ENCODE measurements at places on chromosomes 3 and 15.

GRCh38 chr3:177510693-177511216 is 313.5 kb upstream of the TBL1XR1 start:
- DNase-seq = no peak

- DNase-seq = no peak
Observed at GRCh38 chr3:37068031-37068430, 74.7 kb downstream of the MLH1 start.

DNA sequence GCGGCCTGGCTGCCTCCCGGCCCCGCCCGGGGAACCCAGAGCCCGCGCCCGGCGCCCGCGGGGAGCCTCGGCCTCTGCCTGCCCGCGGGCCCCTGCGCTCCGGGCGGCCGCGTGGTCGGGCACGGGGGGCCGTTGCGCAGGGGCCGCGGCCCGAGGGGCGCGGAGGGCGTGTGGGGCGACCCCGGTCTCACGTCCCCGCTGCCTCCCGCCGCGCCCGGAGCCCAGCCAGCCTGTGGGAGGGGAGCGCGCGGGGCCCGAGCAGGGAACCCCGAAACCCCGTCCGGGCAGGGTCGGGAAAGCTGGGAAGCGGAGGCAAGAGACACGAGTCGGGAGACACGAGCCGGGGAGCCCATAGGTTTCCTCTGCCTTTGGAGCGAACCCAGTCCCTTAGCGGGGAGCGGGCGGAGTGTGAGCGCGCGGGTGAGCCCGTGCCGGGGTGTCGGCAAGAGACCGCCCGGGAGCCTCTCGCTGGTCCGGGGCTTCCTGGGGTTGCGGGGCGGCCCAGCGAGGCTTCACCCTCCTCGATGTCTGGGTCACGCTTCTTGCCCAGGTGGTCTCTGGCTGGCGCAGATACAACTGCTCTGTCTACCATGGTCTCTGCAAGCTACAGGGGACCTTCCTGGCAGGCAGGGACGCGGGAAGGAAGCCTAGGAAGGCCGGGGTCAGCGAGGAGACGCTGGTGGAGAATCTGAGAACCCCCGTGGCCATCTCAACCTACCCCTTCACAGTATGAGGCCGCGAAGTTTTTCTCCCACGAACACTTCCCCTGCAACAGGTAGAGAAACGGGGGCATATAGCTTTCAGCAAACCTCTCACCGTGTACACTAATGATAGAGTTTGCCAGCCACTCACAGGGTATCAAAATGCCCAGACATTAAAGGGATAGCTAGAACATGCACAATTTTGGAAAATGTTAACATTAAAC is 586 bp downstream of the LRRK1 start:
- peak; percentile 24 for DNase-seq

GRCh38 chr3:183871541-183871940 is 13.1 kb downstream of the PARL start:
- no peak for DNase-seq

- peak; percentile 97 for DNase-seq
Observed at GRCh38 chr15:62928242-62928999, 114.1 kb upstream of the TPM1 start.

DNA sequence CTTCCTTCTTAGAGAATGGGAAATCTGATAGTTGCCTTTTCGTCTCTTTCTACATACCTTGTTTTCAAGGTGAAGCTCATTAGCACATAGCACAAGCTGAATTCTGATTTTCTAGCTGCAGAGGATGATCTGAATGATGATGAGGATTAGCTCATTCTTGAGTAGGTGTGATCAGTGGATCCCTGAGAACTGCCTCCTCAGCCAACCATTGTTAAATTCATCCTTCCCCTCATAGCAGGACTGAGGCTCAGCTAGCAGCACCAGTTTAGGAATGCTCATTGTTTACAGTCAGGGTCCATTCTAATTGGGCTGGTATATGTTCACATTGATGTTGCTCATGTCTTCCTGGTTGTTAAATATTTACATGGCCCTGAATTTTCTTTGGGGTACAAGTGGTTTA is 299.9 kb upstream of the MME start:
- no peak for DNase-seq

GRCh38 chr3:53668872-53669271 is 174.5 kb downstream of the CACNA1D start:
- DNase-seq = peak; percentile 22

GRCh38 chr3:138081371-138082084 is 33.9 kb downstream of the DZIP1L start:
- peak; percentile 38 for DNase-seq

DNA sequence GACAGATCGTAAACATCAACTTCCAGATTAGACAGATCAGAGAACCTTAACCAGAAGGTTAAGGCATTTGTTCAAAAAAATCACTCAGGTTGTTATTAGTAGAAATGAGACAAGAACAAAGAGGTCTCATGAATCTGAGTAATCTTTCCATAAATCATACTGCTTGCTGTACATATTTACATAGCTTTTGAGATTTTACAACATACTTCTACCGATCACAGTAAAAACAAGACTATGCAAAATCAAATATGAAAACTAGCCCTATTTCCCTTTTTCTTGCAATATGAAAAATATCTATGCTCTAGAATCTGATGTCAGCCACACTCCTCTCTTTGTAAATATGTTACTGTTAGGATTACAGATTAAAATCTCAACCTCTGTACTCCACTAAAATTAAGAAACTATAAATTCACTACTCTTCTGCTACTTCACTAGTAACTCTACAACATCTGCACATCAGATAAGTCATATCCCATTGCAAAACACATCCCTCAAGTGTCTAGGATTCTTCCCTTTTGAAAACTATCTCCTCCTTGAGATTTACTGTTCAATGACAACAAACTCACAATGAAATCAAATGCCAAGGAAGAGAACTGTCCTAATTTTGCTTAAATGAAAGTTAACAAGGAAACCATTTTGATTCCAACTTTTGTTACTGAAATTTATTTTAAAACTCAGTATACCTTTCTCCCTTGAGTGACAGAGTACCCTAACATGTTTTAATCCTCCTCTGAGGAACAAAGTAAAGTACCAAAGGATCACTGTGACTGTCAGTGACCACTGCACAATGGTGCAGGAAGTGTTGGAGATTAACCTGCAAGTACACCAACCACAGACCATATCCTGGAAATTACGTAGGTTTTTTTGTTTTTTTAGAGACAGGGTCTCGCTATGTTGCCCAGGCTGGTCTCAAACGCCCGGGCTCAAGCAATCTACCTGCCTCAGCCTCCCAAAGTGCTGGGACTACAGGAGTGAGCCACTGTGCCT is 12.8 kb downstream of the DCUN1D1 start:
- DNase-seq = no peak

DNA sequence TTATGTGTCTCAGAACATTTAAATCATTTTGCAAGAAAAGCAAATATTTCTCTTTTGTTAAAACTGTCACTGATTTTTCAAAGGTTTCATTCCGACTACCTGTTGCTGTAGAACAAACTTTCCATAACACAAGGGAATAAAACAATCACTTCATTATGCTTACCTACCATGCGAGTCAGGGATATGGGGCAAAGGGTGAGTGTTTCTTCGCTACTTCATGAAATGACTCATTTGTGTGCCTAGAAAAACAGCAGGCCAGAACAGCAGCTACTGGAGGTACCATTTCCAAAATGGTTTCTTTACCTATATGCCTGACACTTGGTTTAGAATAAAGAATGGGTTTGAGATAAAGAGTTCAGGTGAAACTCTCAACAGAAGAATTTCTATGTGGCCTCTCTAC is 712.5 kb downstream of the PLOD2 start:
- no peak for DNase-seq

- peak; percentile 56 for DNase-seq
Observed at GRCh38 chr3:170636400-170636973, 50.6 kb upstream of the SLC7A14 start.

DNA sequence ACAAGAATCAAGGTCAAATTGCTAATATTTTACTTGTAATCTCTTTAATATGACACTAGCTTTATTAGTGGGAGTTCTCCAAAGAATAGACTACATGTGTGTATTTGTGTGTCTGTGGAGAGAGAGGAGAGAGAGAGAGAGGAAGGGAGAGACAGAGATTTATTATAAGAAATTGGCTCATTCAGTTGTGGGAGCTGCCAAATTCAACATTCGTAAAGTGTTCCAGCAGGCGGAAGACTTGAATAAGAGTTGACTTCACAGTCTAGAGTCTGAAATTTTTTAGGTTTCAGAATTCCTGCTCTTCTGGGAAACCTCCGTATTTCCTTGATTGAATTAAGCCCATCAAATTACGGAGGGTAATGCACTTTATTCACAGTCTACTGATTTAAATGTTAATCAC is 4.7 kb upstream of the CLDN1 start:
- peak; percentile 64 for DNase-seq

- DNase-seq = no peak
Observed at GRCh38 chr3:16366581-16366980, 101.6 kb downstream of the OXNAD1 start.

DNA sequence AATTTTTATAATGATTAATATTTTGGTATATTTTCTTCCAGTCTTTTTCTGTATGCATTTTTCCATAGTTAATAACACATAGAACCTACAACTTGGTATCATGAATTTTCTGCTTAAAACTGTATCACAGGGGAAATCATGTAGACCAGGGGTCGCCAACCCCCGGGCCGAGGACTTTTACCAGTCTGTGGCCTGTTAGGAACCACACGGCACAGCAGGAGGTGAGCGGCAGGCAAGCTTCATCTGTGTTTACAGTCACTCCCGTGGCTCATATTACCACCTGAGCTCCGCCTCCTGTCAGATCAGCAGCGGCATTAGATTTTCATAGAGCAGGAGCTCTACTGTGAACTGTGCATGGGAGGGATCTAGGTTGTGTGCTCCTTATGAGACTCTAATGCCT is 54.7 kb downstream of the RPL22L1 start:
- no peak for DNase-seq

DNA sequence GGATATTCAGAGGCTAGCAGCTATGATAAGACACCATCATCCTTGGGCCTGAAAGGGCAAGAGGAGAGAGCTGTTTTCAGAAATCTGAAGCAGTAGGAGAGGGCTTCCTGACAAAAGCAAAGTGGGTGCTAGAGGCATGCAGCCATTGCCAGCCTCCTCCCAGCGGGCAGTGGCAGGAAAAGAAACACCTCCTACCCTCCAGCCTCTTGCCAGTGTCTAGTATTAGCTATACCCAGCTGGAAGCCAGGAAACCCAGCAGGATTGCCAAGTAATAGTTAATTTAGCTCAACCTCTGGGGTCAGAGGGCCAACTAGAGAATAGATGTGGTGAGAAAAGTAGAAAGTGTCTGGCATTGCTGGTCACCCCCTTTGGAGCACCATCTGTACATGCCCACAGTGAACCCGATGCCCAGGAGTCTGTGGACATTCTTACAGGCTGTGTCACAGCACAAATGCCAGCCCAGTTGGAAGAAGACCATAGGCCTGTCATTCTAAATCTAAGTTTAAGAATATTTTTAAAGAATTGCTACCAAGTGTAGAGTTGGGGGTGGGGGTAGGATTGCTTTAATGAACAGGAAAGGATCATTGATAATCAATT is 85.3 kb downstream of the HCN4 start:
- no peak for DNase-seq

DNA sequence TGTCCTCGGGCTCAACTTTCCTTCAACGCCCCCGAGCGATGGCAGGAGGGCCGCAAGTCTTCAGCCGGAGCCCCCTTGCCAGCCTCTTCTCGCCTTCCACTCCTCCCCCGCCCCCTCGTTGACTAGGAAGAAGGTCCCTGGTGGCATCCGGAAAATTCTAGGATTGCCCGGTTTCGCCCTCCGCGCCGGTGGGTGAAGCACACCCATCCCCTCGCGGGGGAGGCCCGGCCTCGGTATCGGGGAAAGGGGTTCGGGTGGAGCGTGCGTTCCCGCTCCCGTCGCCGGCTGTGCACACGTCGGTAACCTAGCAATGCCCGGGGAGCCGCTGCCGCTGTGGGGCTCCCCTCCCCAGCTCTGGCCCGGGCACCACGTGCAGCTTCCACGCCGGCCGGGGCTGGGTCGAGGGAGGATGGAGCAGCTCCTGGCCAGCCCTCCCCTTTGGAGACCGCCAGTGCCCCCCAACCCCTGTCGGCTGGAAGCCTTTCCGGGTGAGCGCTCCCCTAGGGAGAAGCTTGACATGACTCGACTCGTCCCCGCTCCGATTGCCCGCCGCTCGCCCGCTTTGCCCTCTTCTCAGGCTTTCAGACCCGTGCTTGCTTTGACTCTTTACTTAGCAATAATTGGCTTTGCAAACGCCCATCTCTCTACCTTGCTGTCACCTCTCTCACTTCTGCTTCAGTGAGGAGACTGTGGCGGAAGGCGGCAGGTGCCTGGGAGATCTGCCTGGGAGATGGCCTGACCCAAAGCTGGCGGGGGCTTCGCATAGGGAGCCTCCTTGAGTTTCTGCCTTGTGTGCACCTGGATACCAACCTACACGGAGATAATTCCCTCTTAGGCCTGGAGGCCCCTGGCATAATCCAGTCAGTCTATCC is 1.3 kb downstream of the CACNA1D start:
- no peak for DNase-seq

DNA sequence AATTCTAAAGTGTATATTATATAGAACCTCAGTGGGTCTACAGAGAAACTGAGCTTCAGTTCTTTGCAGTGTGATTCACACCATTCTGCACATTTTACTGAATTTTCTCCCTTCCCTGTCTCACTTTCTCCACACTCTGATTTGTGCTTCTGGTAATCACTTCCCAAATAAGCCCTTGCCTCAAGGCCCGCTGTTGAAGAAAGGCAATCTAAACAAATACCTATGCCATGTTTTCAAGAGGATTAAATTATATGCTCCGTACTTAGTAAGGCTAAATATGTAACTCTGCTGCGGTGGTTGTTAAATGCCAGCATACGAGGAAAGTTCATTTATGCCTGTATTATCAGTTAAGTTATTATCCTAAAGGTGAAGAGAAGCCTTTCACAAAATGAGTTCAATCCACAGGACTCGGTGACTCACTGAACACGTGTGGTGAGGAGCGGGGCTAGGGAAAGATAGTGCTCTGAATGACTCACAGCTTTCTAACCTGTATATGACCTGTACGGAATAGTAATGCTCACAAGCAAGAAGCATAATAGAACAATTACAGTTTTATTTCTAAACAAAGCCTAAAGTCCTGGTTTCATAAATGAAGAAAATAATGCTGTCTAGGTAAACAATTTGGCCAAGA is 25.1 kb downstream of the CNTN6 start:
- no peak for DNase-seq

GRCh38 chr3:69082805-69083204 is 1.9 kb upstream of the ARL6IP5 start:
- peak; percentile 86 for DNase-seq

- no peak for DNase-seq
Observed at GRCh38 chr3:129445471-129445870, 5.4 kb downstream of the IFT122 start.

Measured in fibroblast of skin of scalp (primary cell).